ENCODE measurements at places on chromosomes 4 and X.

- DNase-seq, result no peak
Measured at GRCh38 chr4:113071274-113071673, 21.8 kb downstream of the ANK2 start.

GRCh38 chr4:143768007-143768591 is 67.6 kb upstream of the FREM3 start:
- no peak for DNase-seq

- no peak for DNase-seq
Measured at GRCh38 chrX:29581223-29581622, 634.1 kb upstream of the MAGEB2 start.

GRCh38 chr4:164748375-164748774 is 5.6 kb upstream of the SMIM31 start:
- peak; percentile 1 for DNase-seq

DNA sequence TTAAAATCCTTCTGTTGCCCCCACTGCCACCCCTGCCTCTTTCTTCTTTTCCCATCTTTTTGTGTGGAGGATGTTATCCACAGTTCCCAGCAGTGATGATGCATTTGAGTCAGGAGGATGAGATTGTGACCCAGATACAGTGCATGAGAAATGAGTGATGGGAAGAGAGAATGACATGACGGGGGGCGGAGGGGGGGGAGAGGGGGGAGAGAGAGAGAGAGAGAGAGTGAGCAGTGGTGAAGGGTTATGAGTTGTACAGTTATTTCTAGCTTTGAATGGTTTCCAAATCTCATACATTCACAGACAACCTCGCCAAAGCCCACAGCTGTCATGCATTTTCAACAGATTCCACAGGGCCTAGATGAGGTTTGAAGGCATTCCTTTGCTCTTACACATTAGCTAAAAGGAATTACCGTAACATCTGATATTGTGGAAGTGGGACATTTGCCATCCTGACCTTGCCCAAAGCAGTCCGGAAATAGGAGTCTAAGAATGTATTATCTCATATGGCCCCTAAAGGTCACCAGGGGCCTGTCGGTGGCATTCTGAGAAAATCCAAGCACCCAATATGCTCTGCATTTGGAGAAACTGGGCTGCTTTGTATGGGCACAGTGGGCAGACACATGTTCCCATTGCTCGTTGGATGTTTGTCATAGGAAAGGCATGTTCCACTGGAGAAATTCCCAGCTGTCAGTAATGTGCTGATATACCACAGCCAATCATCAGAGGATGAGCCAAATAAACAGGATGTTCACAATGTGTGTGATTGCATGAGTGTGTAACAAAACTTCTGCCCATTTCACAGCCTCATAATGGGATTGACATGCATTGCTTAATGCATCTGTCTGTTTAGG is 435.8 kb downstream of the SPRY1 start:
- DNase-seq, result peak; percentile 99

- no peak for DNase-seq
Measured at GRCh38 chr4:43587758-43588157, 695.2 kb downstream of the GRXCR1 start.

DNA sequence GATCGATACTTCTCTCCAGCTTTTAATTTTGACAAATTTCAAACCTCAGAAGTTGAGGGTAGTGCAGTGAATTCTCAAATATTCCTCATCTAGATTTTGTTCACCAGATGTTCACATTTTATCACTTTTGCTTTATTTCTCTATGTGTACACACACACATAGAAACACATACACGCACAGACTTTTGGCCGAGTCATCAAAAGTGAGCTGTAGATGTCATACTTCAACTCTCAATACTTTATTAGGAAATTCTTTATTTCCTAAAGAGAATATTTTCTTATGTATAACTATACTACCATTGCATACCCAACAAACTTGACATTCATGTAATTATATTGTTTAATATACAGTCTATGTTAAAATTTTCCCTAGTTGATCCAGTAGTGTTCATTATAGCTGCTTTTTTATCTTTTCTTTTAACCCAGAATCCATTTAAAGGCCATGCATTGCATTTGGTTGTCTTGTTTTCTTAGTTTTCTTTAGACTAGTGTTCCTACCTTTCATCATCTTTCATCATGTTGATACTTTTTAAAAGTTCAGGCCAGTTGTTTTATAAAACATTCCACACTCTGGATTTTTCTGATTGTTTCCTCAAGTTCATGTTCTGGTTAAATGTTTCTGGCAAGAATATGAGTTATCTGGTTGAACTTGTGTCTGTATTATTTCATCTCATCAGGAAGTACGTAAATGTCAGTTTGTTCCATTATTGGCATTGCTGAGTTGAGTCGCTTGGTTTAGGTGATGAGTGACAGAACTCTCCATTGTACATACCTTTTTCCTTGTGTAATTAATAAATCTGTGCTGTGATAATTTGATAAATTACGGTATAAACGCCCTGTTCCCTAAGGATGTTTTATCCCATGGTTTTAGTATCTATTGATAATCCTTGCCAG is 94.1 kb upstream of the TLR2 start:
- DNase-seq, result no peak

GRCh38 chrX:153791104-153791852 is 2.9 kb downstream of the IDH3G start:
- no peak for DNase-seq

Measured in non-pigmented ciliary epithelial cell (primary cell).